Stimulated activated CD4-positive, alpha-beta T cell treated with anti-CD3 and anti-CD28 coated beads, Interleukin-15, amount 100 ng/mL, for 24 hours (primary cell): ENCODE measurements at places on chromosomes 5 and 9.

- no peak for DNase-seq
These were observed 87.2 kb downstream of the CSNK1G3 start for GRCh38 chr5:123599171-123599570.

GRCh38 chr5:18546591-18546990 lies 912.3 kb downstream of the TAF11L14 start:
- no peak for DNase-seq

- peak; percentile 12 for DNase-seq
These were observed 41.3 kb downstream of the ZNF366 start for GRCh38 chr5:72465601-72466563.

GRCh38 chr9:115398996-115399395 lies 281.0 kb upstream of the TNC start:
- no peak for DNase-seq

DNA sequence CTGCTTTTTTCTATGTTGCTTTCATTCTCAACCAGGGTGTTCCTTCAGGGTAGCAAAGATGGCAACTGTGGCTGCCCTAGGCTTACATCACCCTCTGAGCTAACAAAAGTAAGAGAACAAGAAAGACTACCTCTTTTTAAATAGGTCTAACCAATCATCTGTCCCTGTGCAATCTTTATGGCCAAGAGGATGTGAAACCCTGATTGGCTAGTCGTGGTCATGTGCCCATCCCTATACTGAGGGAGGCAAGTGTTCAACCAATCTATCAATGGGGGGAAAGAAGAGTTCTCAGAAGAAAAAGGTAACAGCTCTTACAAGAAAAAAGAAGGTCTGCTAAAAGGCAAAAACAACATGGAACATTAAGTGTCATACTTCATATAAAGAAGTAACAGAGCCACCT lies 11.7 kb upstream of the SNCAIP start:
- DNase-seq, result no peak

GRCh38 chr5:122727112-122727541 lies 47.8 kb upstream of the SNX2 start:
- DNase-seq, result no peak

GRCh38 chr9:129554649-129555048 lies 66.3 kb downstream of the C9orf50 start:
- no peak for DNase-seq
